Non-pigmented ciliary epithelial cell (primary cell): ENCODE measurements at places on chromosomes 6 and 20.

- DNase-seq, result peak; percentile 84
These were observed 349.8 kb upstream of the ARID1B start for GRCh38 chr6:156427345-156427744.

DNA sequence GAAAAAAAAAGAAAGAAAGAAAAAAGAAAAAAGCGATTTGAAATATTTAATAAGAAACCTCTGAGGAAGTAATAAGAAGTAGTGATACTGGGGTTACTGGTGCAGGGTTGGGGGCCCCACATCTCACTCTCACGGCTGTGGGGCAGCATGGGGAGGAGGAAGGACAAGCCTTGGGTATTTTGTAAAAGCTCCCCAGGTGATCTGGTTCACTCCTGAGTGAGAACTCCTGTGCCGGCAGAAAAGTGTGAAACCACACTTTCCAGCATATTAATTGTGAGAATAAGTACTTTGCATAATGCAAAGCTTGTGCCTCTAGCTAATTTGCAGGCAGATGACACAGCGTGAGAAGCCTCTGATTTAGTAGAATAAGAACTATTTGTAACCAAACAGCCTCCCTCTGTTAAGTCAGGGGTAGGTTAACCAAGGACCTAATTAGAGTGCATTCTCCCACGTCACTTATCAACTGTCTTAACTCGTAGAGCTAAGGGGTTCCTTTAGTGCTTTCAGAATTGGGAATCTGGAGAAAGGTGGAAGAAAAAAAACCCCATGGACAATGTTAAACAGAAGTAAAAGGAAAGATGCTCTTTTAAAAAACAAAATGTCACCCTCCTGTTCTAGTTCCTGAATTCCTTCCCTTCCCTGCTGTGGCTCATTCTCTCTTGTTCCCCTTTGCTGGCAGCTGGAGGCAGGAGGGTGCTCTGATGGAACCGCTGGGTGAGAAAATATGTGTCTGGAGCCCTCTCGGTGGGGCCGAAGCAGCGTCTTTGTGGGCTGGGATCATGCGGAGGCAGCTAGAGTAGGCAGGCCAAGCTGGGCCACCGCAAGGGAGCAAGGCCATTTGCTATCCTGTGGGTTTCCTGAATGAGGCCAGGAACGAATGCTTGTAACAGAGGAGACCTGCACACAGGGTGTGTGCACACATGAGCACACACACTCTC, 108.7 kb downstream of the FYN start:
- DNase-seq, result no peak

- DNase-seq, result no peak
These were observed 57.6 kb downstream of the IMPG1 start for GRCh38 chr6:76014626-76015530.

DNA sequence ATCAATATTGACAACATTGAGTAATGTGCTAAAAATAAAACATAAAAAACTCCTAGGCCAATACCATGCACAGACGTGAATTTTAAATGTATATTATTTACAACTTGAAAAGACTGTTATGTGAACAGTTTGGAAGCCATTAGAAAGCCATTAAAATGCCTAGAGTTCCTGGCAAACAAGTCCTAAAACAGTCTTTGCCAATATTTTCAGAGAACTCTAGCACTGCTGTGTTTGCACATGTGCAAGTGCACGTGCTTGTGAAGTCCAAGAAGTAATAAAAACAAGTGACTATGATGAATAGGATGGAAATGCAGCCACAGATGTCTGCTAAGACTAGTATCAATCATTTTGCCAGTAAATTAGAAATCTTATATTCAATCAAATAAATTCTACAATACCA, 1447.6 kb downstream of the GRIK2 start:
- DNase-seq, result no peak

DNA sequence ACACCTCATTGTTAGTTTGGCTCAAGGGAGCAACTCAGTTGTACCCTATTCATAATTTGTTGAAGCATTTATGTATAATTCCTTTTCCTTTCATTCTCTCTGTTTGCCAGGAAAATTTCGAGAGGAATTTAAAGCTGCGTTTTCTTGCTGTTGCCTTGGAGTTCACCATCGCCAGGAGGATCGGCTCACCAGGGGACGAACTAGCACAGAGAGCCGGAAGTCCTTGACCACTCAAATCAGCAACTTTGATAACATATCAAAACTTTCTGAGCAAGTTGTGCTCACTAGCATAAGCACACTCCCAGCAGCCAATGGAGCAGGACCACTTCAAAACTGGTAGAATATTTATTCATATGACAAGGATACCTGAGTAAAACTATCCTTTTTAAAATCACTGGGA, 45.2 kb upstream of the GFRAL start:
- DNase-seq, result no peak

GRCh38 chr6:128739112-128739511, 143.8 kb upstream of the LAMA2 start:
- no peak for DNase-seq

GRCh38 chr6:120764312-120764711, 570.0 kb downstream of the TBC1D32 start:
- DNase-seq, result no peak

- DNase-seq, result no peak
These were observed 51.9 kb upstream of the MARCKS start for GRCh38 chr6:113805173-113805790.

- no peak for DNase-seq
These were observed 27.1 kb upstream of the TOP1 start for GRCh38 chr20:41001497-41001896.

- DNase-seq, result no peak
These were observed 212.9 kb upstream of the PMEPA1 start for GRCh38 chr20:57922706-57923105.

DNA sequence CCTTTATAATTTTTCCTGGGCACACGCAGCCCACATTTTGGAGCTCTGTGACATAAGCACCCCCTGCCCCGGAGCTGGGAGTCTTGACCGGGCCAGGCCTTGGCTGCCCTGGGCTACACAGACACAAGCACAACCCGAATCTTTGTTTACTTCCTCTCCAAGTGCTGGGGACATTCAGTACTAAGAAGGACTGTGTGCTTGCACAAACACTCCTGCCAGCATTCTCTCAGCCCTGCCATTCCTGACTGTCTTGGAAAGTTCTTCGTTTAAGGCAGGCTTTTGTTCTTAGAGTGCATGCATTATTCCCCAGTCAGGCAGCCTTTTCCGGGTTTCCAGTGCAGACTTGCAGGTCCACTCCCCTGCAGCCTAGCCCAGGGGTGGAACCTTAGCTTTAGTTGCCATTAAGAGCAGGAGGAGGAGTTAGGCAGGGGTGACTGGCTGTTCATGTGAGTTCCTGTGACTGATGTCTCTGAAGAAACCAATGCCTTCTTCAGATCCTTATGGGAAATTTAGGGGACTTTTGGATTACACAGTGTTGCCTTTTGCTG, 28.6 kb downstream of the FOXO3 start:
- DNase-seq, result no peak

DNA sequence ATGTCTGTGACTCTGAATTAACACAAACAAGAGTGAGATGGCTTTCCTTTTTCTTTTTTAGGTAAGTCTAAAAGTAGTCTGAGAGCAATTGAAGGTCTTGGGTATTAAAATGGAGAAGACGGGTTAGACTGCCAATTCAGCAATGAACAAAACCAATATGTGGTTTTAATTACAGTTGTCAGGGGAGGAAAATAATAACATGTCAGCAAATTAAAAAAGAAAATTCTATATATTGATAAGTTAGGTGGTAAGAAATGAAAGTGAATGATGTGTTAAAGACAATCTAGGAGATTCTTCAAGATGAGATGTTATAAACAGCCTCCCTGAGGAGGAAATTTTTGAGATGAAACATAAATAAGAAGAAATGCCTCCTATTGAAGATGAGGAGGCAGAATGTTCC, 150.6 kb upstream of the HSF2 start:
- DNase-seq, result no peak

GRCh38 chr6:36556281-36556680, 9.0 kb upstream of the STK38 start:
- DNase-seq, result no peak

DNA sequence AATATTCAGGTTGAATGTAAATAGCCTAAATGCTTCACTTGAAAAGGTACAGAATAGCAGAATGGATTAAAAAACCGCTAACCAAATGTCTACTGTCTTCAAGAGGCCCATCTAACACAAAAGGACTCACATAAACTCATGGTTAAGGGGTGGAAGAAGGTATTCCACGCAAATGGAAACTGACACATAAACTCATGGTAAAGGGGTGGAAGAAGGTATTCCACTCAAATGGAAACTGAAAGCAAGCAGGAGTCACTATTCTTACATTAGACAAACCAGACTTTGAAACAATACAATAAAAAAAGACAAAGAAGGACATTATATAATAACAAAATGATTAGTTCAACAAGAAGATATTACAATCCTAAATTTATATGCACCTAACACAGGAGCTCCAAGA, 38.3 kb upstream of the PKIB start:
- no peak for DNase-seq

DNA sequence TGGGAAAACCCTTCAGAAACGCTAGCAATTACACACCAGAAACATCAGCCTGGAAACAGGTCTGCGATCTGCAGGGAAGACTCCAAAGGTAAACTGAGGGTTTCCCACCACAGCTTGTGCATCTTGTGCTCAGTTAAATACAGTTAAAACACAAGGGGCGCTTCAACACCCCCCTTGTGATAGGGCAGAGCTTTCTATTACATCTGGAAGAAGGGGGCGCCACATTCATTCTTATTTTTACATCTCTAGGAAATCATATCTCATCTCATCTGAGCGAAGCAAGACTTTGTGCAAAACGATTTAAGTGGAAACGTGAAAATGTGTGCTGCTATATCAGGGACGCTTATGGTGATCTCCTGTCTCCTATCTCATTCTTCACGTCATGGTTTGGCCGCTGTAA, 58.5 kb downstream of the PRND start:
- DNase-seq, result no peak
